ENCODE measurements at places on chromosomes 12 and 14.

- DNase-seq = no peak
These were observed 38.2 kb downstream of the IFT43 start for GRCh38 chr14:76023757-76024156.

GRCh38 chr12:104507672-104508071 is 50.9 kb downstream of the CHST11 start:
- no peak for DNase-seq

GRCh38 chr12:3366451-3367110 is 124.4 kb upstream of the PRMT8 start:
- no peak for DNase-seq

- DNase-seq = no peak
These were observed 470.1 kb downstream of the TMTC2 start for GRCh38 chr12:83156815-83157214.

DNA sequence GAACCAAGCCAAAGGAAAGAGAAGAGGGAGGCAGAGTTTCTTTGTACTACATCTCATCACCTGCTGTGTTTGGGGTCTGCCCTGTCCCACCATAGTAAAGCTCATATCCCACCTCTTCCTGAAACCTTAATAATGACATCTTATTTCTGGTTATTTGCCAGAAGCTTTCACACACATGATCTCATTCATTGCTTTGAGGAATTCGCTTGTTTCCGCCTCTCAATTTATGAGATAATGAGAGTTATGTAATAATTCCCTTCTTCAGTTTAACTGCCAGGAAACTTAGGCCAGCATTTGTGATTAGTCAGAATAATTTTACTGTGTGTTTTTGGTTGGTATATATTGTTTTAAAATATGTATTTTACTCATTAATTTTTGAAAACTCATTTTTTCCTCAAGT is 205.2 kb downstream of the CACNA1C start:
- DNase-seq = no peak

DNA sequence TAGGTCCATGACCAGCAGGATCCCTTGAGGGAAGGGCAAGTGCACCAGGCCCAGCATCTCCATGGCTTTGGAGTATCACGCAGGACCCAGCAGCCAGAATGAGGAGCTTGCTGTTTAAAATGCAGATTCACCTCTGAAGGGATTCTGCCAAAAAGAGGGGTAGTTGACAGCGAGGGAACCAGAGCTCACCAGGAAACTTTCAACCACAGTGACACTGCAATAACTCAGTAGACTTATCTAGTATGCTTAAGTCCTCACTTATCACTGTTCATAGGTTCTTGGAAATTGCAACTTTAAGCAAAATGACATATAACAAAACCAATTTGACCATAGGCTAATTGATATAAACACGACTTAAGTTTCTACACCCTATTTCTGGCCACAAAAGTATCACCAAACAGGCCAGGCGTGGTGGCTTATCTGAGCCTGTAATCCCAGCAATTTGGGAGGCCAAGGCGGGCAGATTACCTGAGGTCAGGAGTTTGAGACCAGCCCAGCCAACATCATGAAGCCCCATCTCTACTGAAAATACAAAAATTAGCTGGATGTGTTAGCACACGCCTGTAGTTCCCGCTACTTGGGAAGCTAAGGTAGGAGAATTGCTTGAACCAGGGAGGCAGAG is 21.4 kb upstream of the CKAP4 start:
- DNase-seq = no peak

DNA sequence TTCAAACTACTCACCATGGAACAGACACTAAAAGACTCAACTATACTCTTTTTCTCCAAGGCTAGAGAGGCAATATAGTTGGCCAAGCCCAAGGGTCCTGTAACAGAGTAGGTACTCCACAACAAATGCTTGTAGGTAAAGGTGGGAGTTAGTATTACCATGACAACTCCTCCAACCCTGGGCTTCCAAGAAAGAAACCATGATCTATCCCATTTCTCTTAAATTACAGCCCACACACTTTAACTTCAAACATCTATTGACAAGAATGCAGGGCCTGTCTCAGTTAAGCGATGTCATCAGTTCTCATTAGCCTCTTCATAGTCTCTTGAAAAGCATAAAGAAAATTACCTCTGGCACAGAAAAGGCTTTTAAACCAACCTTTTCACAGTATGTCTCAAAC is 25.0 kb downstream of the ERH start:
- no peak for DNase-seq

DNA sequence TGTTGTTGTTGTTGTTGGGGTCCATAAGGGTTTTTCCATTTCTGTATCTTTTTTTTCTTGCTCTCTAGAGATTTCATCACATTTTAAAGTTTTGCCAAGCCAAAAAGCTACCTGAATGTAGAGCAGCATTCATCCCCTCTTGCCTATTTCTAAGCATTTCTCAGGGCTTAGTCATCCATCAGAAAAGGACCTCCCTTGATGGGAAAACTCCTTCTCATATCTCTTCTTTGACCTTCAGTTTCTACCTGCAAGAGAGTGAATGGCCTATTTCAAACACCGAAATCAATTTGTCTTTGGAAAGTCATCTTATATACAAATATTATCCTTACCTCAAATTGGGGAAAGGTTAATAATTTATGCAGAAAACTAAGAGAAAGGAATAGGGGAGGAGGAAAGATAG is 4.5 kb downstream of the MYBPC1 start:
- DNase-seq = no peak

DNA sequence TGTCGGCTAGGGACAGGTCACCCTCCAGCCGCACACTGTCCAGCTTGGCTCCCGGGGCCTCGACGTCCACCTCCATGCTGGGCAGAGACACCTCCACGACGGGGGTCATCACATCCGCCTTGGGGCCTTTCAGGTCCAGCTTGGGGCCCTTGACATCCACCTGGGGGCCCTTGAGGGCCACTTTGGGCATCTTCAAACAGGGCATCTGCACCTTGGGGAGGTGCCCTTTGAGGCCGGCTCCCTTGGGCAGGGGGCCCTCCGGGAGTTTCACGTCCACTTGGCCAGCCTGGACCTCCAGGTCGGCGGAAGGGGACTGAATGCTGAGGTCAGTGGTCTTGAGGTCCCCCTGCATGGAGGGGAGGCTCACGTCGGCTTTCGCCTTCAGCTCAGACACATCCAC is 17.9 kb downstream of the PLD4 start:
- DNase-seq = no peak

- no peak for DNase-seq
These were observed 18.0 kb downstream of the ACIN1 start for GRCh38 chr14:23076785-23077408.
